Stimulated activated CD4-positive, alpha-beta T cell treated with anti-CD3 and anti-CD28 coated beads, Interleukin-15, amount 100 ng/mL, for 48 hours (primary cell): ENCODE measurements at places on chromosomes 13 and 19.

- no peak for DNase-seq
Observed at GRCh38 chr13:50156561-50157127, 141.4 kb downstream of the KCNRG start.

DNA sequence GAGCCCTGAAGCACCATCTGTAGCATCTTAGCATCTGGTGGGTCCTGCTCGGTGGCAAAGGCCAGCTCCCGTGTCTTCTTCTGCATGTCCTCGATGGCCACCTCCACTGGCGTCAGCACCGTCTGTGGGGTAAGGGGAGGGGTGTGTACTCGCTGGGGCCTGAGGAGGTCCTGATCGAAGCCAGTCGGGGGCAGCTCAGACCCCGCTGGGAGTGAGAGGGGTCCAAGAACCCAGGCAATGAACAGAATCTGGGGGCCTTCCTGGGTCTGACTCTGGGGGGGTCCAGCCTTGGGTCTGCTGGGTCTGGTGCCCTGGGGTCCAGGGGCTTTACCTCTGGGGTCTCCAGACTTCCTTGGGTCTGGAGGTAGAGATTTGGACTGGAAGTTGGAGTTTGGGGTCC is 3.6 kb upstream of the KANK2 start:
- no peak for DNase-seq

DNA sequence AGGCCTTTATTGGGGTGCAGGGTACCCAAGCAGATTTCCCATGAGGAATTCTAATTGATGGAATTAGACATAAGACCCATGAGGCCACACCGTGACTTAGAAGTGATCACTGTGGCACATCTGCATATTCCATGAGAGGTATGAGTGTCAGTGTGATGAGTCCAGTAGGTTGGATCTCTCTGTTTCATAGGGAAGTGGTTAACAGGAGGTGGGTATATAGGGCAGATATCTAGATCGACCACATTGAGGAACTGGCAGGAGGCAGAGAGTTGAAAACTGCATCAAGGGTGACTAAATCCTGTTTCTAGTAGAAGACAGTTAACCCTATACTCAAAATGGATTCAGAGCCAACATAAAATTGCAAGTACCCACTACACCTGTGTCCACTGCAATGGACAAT is 68.6 kb upstream of the MIR17HG start:
- DNase-seq: no peak

- DNase-seq: no peak
Observed at GRCh38 chr13:86882107-86882506, 789.1 kb upstream of the SLITRK5 start.

GRCh38 chr13:24742294-24742693 is 21.7 kb upstream of the RNF17 start:
- no peak for DNase-seq

GRCh38 chr19:47661611-47662010 is 51.6 kb upstream of the EHD2 start:
- no peak for DNase-seq

DNA sequence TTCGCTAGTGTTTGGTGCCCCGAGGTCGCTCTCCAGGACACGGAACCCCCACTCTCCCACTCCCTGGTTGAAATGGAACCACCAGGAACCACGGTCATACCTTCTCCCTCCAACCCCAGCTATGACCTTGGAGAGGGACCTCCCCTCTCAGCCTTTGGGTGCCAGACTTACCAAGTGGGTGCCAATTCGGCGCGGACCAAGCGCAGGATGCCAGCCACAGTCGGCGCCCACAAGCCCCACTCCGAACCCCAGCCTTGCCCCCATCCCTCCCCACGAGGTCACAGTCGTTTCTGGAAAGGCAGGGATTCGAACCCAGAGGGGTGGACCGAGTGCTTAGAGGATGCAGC is 910 bp downstream of the PDE4C start:
- DNase-seq: no peak

DNA sequence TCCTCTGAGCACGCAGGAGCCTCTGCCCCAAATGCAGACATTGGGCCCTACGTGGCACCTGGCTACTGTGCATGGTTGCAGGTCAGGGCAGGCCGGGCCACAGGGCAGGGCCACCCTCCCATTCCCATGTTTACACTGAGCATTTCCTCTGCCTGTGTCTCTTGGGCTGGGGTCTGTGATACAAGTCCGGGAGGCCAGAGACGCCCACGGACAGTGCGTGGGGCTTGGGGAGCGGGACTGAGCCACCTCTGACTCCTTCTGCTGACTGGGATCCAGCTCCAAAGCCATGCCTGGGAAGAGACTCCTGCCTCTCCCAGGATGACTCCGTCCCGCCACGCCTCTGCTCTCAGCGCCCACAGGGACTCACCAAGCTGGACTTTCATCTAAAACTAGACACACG is 18.8 kb downstream of the GAS6 start:
- DNase-seq: no peak

DNA sequence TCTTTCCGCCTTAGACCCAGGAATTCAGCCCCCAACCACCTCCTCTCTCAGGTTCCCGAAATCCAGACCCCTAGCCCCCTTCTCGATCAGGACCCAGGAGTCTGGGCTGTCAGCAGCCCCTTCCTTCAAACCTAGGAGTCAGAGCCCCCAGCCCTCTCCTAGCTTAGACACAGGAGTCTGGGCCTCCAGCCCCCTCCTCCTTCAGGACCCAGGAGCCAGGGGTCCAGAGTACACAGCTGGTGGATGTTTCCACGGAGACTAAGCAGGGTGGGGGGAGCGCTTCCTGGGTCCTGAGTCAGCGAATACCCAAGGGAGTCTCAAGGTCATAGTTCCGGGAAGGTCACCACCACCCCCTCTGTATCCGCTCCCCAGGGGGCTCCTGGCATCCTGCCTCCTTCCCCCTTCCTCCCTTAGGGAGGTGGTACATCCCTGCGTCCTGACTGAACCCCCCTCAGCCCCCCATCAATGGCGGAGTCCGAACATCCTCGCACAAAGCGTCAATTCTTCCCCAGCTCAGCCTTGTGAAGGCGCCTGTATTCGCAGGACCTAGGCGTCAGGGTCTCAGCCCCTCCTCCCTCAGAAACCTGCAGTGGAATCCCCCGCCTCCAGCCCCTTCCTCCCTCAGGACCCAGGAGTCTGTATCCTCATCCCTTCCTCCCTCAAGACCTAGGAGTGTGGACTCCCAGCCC is 4.6 kb downstream of the CADM4 start:
- DNase-seq: no peak

DNA sequence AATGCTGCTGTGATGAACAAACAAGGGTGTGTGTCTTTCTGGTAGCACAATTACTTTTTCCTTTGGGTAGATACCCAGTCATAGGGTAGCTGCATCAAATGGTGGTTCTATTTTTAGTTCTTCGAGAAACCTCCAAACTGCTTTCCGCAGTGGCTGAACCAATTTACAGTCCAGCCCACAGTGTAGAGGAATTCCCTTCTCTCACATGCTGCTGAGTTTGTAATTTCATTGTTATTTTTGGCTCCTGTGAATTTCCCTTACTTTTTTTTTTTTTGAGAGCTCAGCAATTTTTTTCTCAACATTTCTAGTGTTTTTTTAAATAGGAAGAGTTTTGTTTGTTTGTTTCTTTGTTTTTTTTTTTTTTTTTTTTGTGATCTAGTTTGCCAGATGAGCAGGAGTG is 37.5 kb upstream of the ADGRE1 start:
- no peak for DNase-seq

DNA sequence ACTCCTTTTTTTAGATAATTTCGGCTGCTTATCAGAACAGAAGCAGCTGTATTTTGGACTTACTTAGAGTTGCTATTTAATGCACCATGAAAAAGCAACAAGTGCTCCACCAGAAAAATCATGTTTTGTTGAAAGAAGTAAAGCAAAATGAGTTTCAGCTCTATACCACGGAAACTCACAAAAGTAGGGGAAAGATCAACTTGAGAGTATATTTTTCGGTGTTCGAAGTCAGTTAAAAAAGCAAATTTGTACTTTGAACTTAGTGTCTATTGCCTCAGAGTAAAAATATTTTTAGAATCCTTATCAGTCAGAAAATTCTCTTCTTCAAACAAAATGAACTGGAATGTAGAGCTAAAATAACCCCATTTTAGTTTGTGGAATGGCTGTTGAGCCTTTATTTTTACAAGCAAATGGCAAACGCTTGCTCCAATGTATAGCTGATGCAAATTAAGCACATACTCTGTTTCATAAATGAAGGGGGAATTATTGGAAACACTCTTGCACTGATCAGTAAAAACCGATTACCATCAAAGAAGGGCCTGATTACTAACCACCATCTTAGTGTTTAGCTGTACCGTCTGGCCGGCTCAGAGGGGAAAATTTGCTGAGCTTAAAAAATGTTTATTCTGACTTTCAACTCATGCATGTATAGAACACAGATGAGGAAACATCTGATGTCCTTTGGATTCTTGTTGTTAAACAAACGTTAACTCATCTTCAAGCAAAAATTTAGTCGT is 540.7 kb downstream of the GPC6 start:
- DNase-seq: no peak

GRCh38 chr13:25114220-25114619 is 18.3 kb downstream of the PABPC3 start:
- DNase-seq: peak; percentile 44

GRCh38 chr13:45370922-45371406 is 30.0 kb upstream of the TPT1 start:
- DNase-seq: no peak

- DNase-seq: peak; percentile 39
Observed at GRCh38 chr19:45769821-45770191, 754 bp upstream of the SIX5 start.

DNA sequence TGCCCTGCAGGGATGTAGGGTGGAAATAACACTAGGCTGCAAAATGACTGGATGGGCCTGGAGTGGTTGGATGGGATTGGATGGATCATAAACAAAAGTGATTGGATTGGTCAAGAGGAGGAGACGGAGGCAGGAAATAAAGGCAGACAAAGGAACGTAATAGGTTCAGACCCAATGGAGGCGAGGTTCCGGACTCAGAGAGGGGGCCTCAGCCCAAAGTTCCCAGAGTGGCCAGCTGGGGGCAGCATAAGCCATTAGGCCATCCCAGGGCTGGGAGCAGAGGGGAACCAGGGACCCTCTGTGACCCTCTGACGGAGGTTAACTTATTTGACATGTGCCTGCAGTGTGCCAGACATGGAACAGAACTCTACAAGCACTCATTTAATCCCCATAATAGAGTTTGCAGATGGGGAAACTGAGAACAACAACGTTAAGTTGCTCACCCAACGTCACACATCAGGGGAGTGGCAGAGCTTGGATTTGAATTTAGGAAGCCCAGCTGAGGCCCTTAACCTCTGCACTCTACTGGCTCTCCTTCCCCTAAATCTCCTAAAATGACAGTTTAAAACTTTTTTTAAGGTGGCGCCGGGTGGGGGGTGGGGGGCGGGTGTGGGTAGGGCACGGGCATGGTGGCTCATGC is 15.3 kb upstream of the MAP1S start:
- DNase-seq: peak; percentile 59

- no peak for DNase-seq
Observed at GRCh38 chr19:10006752-10007323, 3.5 kb downstream of the COL5A3 start.

GRCh38 chr19:18931316-18932162 is 9.5 kb downstream of the HOMER3 start:
- no peak for DNase-seq

DNA sequence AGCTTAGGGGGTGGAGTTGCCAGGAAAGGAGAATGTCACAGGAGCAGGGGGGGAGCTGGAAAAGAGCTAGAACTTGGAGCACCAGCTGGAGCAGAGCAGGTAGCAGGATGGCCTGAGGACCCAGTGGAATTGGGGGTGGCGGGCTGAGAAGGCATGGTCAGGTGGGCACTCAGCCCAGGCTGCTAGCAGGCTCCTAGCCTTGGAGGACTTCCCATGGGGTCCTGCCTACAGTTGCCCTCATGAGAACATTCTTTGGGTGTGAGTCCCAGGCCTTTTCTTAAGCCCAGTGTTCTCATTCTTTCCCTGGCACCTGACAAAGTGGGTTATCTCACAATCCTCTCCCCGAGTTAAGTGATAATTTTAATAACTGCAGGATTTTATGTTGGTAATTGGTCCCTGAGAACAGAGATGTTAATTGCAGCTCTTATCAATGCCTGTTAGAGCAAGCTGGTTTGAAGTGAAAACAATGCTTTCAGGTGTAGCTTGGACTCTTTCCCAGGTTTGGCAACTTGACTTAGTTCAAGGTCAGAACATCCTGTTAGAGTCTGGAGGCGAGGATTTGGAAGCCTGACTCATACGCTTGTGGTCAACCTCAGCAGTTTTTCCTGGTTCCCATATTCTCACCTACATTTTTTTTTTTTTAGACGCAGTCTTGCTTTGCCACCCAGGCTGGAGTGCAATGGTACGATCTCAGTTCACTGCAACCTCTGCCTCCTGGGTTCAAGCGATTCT is 18.1 kb upstream of the OLFM4 start:
- no peak for DNase-seq

- no peak for DNase-seq
Observed at GRCh38 chr19:12779162-12779993, 4.0 kb upstream of the HOOK2 start.

- no peak for DNase-seq
Observed at GRCh38 chr13:111282425-111282824, 38.0 kb upstream of the TEX29 start.

DNA sequence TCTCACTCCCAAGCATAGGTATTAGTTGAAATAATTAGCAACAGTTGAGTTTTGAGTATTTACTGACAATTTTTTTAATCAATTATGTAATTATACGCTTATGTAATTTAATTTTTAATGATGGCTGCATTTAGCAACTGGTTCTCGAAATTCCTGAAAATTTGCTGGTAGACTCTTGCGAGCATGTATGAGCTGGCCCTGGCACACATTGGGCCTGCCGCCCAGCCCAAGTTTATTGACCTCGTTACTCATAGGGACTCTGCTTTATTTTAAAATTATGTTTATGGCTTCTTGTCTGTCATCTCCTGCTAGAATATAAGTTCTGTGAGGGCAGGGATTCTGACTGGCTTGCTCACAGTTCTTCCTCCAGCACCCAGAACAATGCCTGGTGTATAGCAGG is 6.7 kb downstream of the KLK14 start:
- DNase-seq: no peak

DNA sequence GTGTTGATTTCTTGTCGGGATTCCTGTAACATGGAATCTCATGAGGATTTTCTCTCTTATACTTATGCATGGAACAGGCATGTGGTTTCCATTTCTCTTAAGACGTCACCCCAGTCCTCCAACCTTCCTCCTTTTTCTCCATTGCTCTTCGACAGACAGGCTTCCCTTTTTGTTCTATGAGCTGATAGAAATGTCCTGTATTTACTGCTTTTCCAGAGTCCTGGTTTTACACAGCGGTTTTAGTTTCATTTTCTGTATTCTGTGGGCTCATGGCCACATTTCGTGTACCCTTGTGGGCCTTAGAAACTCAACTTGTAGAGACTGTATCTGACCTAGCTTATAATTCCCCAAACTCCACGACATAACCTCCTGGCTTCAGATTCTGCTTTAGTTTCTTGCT is 113.1 kb downstream of the PAN3 start:
- DNase-seq: no peak
